Right renal pelvis (tissue), 4 donors: ENCODE measurements at places on chromosomes 16 and 17.

DNA sequence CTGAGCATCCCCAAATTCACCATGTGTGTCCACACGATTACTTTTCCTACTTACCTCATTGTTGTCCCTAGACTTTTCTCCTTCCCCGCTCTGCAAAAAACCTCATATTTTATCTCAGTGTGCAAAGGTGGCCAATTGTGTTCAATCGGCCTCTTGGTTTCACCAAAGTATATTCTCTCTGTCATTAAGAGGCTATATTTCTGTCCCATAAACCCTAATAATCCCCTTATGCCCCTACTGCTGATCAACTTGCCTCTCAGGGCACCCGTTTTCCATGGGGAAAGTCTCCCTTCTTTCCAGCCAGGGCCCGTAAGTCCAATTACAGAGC lies 11.6 kb downstream of the CES2 start:
- no peak for DNase-seq

GRCh38 chr17:33080091-33080490 lies 88.4 kb downstream of the SPACA3 start:
- DNase-seq, result no peak

GRCh38 chr16:48617711-48618148 lies 7.8 kb upstream of the N4BP1 start:
- peak; percentile 22 for DNase-seq

- DNase-seq, result no peak
Measured at GRCh38 chr17:41199421-41200078, 9.9 kb downstream of the KRTAP9-1 start.

DNA sequence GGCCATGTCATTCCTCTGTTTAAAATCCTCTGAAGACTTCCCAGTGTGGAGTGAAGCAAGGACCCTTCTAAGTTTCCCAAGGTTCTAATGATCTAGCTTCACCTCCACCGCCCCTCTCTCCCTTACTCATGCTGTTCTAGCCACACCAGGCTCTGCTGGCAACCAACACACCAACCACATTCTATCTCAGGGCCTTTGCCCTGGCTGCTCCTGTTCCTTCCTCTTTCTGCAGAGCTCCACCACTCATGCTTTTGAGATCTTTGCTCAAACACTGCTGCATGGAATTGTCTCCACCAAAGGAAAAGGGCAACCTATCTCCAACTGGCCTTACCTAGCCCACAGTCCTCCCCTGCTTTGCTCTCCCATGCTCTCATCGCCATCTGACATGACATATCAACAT lies 128.7 kb downstream of the XYLT1 start:
- DNase-seq, result no peak

DNA sequence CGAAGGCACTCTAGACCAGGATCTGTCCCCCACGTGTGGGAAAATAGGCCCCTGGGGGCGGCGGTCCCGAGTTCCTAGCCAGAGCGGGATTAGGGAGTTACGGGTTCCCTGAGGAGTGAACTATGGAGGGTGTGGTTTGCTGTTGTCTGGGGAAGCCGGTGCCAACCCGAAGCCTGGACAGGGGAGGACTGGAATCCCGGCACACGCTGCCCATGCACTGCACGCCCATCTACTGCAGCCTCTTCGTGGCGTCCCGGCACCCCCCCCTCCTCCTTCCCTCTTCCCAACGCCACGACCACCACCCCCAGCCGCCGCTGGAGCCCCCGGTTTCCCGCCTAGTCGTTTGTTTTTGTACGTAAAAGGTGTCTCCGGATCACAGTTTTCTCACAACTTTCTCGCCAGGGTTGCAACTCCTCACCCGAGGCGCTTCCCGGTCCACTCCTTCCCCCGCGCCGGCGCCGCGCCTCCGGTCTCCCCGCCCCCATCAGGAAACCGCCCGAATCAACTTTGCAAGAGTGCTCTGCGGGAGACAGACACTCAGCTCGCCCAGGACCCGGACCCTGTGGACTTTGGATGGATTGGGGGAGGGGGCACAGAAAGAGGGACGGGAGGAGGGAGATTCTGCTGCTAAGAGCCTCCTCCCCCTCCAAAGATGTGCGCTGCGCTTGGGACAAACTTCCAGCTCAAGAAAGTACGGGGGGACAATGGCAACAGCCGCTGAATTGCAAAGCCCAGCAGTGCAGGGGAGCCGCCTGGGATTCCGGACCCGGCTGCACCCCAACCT lies 1.4 kb upstream of the LHX1 start:
- DNase-seq, result no peak

- no peak for DNase-seq
Measured at GRCh38 chr16:73714976-73715375, 581.6 kb upstream of the PSMD7 start.

GRCh38 chr17:73281928-73282327 lies 20.2 kb upstream of the CPSF4L start:
- no peak for DNase-seq

GRCh38 chr16:82133798-82134197 lies 36.2 kb downstream of the MPHOSPH6 start:
- no peak for DNase-seq

DNA sequence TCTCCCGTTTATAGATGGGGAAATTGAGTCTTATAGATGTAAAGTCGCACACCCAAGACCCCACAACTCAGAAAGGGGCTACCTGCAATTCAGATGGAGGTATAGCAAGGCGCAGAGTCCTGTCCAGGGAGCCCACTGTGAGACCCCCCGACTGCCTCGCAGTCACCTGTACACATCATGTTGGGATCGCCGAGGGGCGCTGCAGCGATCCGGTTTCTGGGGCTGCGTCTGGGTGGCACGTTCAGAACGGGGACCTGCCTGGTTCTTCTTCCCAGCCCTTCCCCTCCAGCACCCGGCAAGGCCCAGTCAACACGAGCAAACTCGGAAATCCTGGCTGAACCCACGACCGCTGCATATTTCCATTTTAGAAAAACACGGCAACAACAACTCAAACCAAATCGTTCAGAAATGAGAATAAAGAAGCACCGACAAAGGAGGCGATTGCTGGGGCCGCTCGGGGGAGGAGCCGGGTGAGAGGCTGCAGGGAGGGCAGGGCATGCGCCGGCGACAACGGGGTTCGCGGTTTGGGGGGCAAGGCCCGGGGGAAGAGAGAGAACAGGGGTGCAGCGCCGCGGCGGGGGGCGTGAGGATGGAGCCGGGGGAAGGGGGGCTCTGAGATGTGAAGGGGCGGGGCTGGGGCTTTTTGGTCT lies 643 bp downstream of the HSDL1 start:
- no peak for DNase-seq

- DNase-seq, result no peak
Measured at GRCh38 chr17:933312-934073, 46.1 kb downstream of the NXN start.

GRCh38 chr16:87216148-87216840 lies 100.9 kb downstream of the C16orf95 start:
- no peak for DNase-seq

- DNase-seq, result no peak
Measured at GRCh38 chr16:83253521-83253920, 554.3 kb upstream of the HSBP1 start.

GRCh38 chr16:8565498-8565897 lies 24.8 kb downstream of the TMEM114 start:
- no peak for DNase-seq

GRCh38 chr17:63496177-63496576 lies 19.3 kb downstream of the ACE start:
- no peak for DNase-seq

- DNase-seq, result peak; percentile 15
Measured at GRCh38 chr16:69563605-69564580, 1.9 kb upstream of the NFAT5 start.

DNA sequence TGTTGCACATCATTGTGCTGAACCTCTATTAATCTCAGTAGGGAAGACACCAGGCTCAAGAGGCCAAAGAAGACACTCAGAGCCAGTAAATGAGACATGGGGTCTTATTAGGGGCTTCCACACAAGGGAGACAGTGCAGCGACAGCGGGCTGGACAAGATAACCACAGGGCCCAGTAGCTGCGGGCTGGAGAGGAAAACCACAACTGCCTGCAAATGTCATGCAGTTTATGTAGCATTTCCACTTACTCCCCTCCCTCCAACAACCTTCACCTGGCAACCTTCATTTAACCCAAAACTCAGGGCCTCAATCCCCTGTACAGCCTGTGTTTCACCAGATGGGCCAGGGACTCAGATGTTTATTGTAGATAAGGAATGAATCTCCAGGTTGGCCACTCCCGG lies 185.6 kb downstream of the UTP18 start:
- DNase-seq, result no peak

GRCh38 chr17:63425483-63425882 lies 20.6 kb downstream of the CYB561 start:
- DNase-seq, result peak; percentile 69

GRCh38 chr16:20763461-20764232 lies at the start of gene ACSM3:
Gene ACSM3, plus strand, starts transcription at chr16:20764014. Its CDS starts 6,021 bp downstream, at chr16:20770035.
- peak; percentile 93 for DNase-seq

GRCh38 chr17:50210240-50211225 lies 9.1 kb upstream of the COL1A1 start:
- DNase-seq, result no peak

DNA sequence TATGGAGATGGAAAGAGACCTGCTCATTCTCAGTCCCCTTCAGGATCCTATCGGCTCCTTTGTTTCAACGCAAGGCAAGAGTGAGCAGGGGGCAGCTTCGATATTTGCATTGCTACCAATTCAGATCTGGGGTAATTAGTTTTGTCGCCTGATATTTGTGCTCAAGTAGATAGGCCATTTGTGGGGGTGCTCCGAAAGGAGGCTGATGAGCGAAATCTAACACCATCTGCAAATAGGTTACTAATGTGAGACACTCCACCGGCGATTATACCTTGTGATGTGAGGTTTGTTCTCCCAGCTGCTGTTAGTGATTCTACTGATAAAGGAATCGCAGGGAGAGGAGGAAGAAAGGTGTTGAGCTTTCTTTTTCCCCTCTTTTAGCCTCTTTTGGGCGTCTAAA lies 31.5 kb downstream of the WSCD1 start:
- DNase-seq, result no peak

- DNase-seq, result no peak
Measured at GRCh38 chr17:8152112-8152775, at the start of gene PER1. Gene PER1, minus strand, starts transcription at chr17:8152404. Its CDS starts 1,698 bp downstream, at chr17:8150706.

- peak; percentile 92 for DNase-seq
Measured at GRCh38 chr17:11598274-11599221, at the start of gene DNAH9. Gene DNAH9, plus strand, starts transcription at chr17:11598470. Its CDS starts 29 bp downstream, at chr17:11598499.

DNA sequence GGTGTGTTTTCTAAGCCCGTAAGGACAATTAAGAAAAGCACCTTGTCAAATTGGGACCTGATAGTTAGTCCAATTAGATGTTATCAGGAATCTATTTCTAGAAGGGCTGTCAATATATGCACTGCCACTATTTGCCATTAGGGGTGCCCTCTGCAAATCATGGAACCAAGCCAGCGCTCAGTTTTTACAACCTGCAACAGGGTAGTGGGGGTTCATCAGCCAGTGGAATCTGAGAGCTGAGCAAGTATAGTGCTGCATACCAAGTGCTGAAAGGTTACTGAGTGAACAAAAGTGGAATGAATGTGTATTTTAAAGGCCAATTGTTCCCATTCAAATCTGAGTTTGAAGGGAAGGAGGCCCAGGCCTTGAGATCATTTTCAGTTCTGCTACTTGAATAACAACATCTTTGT lies 10.4 kb downstream of the PRR11 start:
- DNase-seq, result no peak

DNA sequence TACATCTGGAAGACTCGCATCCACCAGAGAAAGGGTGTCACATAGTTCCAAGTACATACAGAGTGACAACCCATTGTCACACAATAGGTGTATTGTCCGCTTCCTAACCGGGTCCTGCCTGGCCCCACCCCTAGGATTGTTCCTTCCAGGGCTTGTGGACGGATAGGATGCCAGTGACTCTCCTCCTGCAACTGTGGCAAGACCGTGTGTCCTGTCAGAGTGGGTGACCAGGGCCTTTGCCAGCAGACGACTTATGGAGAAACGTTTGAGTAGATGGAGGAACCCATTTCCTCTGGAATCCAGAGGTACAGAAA lies 258.4 kb downstream of the CPPED1 start:
- no peak for DNase-seq

- no peak for DNase-seq
Measured at GRCh38 chr16:56748191-56748590, 18.3 kb downstream of the NUP93 start.

- no peak for DNase-seq
Measured at GRCh38 chr17:2101448-2102257, 46.8 kb downstream of the HIC1 start.

- DNase-seq, result no peak
Measured at GRCh38 chr16:87627542-87628245, 25.4 kb downstream of the JPH3 start.

DNA sequence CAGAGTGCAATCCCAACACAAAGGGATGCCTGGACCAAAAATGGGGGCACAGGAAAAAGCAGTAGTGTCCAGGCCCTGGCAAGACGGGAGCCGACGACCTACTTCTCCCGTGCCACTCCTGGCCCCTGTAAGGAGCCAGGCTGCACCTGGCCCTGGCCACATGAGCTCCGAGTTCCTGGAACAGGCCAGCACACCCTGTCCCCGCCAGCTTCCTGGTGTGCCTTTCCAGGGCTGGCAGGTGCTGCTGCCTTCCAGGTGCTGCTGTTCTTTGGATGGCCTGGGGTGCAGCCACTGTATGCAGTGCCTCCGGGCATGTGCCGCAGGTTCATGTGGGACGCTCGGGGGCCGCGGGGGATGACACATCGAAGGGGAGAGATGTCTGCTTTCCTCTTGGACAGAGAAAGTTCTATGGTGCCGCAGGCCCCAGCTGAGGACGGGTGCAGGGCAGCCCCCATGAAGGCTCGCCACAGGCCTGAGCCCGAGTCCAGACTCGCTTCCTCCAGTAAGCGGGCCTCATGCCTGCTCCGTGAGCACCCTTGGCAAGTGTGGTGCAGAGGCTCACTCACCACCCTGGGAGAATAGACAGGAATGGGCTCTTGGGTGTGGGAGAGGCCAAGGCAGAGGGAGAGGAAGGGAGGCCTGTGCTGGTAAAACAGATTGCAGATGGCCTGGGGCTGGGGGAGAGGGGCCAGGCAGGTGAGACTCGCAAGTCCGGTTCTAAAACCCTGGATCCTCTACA lies 54.7 kb upstream of the FASN start:
- no peak for DNase-seq

DNA sequence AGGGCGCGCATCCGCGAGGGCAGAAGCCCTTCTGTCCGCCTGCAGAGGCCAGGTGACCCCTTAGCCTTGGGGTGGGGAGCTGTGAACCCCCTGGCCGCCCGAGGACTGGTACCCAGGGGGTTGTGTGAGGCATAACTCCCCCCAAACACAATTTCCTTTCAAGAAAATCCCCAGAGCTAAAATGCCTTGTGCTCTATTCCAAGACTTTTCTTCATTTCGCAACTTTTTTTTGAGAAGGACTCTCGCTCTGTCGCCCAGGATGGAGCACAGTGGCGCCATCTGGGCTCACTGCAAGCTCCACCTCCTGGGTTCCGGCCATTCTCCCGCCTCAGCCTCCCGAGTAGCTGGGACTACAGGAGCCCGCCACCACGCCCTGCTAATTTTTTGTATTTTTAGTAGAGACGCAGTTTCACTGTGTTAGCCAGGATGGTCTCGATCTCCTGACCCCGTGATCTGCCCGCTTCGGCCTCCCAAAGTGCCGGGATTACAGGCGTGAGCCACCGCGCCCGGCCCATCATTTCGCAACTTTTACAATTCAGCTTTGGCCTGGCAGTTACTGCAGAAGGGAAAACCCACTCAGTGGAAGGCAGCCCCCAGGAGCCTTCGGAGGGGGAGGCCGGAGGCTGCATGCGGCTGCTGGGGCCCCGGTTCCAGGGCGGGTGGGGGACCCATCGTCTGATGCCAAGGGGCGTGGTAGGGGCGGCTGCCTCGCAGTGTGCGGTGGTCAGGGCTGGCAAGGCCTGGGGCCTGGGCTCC lies 963 bp upstream of the APRT start:
- no peak for DNase-seq

GRCh38 chr16:53982631-53983042 lies 278.7 kb downstream of the FTO start:
- no peak for DNase-seq
